ENCODE measurements at places on chromosomes 12 and 14. TPM values are rescaled to one million over a fixed set of nuclear protein-coding genes. Genes with fewer than 3 reads are reported as not detected.
A peak's percentile ranks its signal among the peaks of the same experiment; 100 is the strongest.

The CYP27B1 gene
- 3.2 TPM for total RNA-seq

DNA sequence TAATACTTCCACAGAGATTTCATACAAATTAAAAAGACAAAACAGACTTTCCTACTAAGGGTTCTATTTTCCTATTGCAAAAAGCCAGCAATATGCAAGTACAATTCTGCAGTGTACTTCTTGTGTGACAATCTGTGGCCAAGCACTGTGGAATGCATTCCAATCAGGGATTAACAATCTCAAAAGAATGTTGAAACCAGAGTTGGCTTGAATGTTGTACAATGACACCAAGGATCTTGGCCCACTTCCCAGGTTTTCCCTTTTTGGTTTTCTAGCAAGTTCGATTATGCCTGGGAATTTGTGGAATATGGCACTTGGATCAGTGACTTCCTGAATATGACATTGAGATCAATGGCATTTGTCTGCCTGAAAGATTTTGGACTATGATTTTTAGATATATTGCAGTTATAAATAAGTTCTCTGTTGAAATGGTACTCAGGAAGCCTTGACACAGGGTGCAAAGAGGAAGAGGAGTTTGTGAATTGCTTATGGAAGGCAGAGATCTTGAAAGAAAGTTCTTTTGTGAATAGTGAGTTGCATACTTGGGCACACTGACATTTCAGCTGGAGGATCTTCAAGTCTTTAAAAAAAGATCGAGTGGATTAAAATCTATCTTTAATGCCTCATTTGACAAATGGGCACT, 81.4 kb upstream of the FERMT2 start:
- DNase-seq: no peak

GRCh38 chr12:49895773-49896172, 7.9 kb downstream of the FAIM2 start:
- DNase-seq: no peak

DNA sequence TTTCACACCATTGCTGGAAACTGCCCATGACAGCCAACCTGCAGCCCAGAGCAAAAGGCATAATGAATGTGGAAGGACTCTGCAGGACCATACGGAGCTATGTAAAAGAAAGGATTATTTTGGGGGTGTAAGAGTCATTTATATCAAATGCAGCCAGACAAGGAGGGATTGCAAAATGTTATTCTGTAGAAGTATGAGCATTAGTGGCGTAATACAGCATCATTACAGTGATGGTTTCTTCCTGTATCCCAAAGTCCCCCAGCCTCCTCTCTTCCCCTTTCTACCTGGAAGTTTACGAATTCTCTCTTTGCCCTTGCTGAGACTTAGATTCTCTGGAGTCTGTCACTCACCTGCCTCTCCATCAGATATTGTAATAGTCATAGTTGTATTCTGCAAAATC, 89.9 kb downstream of the BORCS5 start:
- DNase-seq: no peak

The AQP2 gene
- total RNA-seq: not detected

DNA sequence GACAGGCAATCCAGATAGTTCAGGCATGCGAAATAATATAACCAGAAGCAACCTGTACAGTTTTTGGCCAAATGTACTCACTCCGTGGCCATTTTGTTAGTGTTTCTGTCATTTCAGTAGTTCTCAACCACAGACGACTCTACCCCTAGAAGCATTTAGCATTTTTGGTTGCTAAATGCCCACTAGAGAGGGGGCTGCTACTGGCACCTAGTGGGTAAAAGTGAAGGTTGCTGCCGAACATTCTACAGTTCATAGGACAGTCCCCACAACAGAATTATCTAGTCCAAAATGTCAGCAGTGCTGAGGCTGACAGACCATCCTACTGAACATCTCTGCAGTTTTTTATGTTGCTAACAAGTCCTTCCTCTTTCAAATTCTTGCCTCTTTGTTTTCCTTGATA, 107.4 kb downstream of the TSHR start:
- peak; percentile 30 for DNase-seq

Measured in WTC11 (cell line).